Glutamatergic neuron (in vitro differentiated cells): ENCODE measurements at places on chromosomes 6 and 20. TPM values are rescaled to one million over a fixed set of nuclear protein-coding genes. Genes with fewer than 3 reads are reported as not detected.

- H3K27me3 ChIP-seq = no peaks in the 10 kb centered on the region
- no peak overlapping the region for H3K27ac ChIP-seq
- no peak overlapping the region for H3K4me3 ChIP-seq
- no peaks in the 10 kb centered on the region for H3K36me3 ChIP-seq
- no peaks in the 10 kb centered on the region for H3K4me1 ChIP-seq
- no peak for DNase-seq
Measured at GRCh38 chr6:84177241-84177640, 50.2 kb downstream of the CEP162 start.

GRCh38 chr6:135158397-135158796 is 22.7 kb upstream of the MYB start:
- DNase-seq = no peak
- H3K36me3 ChIP-seq = no peaks in the 10 kb centered on the region
- no peak overlapping the region for H3K27ac ChIP-seq
- no peaks in the 10 kb centered on the region for H3K27me3 ChIP-seq
- no peaks in the 10 kb centered on the region for H3K4me1 ChIP-seq
- no peak overlapping the region for H3K4me3 ChIP-seq

GRCh38 chr6:46530896-46531295 is 39.6 kb upstream of the RCAN2 start:
- no peaks in the 10 kb centered on the region for H3K27me3 ChIP-seq
- H3K27ac ChIP-seq = no peak overlapping the region
- H3K4me3 ChIP-seq = no peak overlapping the region
- H3K4me1 ChIP-seq = no peaks in the 10 kb centered on the region

- no peak overlapping the region for H3K27ac ChIP-seq
- H3K36me3 ChIP-seq = no peaks in the 10 kb centered on the region
- DNase-seq = no peak
- peaks cover 4% of the 10 kb centered on the region for H3K27me3 ChIP-seq
Measured at GRCh38 chr6:34583461-34583860, 27.3 kb upstream of the SPDEF start.

DNA sequence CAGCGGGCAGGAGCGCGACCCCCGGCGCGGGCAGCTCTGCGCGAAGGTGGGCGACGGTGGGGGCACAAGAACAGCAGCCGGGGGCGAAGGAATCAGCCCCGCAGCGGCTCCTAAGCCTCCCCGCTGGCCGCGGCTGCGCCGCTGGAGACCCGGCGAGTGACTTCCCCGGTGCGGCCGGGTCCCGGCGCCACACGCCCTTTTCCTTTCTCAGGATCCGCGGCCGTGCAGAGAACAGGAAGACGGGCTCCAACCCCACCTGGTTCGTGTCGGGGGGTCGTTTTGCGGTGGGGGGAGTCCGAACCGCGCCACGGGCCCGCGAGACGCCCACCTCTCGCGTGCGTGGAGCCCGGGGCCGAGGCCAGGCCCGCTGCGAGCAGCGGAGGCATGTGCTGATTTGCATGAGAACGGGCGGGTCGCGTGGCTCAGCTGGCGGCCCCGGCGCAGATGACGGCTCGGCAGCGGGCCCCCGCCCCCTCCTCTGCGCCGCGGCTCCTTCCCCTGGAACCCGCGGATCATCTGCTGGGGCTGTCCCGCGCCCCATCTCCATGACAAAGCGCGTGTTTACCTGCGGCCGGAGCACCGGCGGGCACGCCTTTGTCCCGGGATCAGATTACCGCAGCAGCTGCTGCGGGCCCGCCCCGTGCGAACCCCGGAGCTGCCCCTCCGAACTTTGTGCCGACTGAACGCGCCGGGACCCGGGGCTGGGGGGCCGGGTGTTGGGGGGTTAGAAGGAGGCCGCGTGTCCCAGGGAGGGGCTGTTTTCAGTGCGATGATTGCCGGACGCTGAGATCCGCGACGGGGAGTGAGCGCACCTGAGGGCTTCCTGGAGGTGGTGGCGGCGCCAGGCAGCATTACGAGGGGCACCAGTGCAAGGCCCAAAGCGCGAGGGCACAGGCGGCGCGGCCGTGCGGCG is 4.9 kb upstream of the DLL1 start:
- peaks cover 10% of the 10 kb centered on the region for H3K36me3 ChIP-seq
- H3K27ac ChIP-seq = no peak overlapping the region
- peaks cover 30% of the 10 kb centered on the region for H3K4me1 ChIP-seq
- peaks cover 31% of the 10 kb centered on the region for H3K27me3 ChIP-seq
- DNase-seq = peak; percentile 78

GRCh38 chr6:7730784-7731227 is 4.9 kb downstream of the BMP6 start:
- no peak for DNase-seq
- H3K27me3 ChIP-seq = peaks cover 6% of the 10 kb centered on the region
- no peaks in the 10 kb centered on the region for H3K36me3 ChIP-seq

DNA sequence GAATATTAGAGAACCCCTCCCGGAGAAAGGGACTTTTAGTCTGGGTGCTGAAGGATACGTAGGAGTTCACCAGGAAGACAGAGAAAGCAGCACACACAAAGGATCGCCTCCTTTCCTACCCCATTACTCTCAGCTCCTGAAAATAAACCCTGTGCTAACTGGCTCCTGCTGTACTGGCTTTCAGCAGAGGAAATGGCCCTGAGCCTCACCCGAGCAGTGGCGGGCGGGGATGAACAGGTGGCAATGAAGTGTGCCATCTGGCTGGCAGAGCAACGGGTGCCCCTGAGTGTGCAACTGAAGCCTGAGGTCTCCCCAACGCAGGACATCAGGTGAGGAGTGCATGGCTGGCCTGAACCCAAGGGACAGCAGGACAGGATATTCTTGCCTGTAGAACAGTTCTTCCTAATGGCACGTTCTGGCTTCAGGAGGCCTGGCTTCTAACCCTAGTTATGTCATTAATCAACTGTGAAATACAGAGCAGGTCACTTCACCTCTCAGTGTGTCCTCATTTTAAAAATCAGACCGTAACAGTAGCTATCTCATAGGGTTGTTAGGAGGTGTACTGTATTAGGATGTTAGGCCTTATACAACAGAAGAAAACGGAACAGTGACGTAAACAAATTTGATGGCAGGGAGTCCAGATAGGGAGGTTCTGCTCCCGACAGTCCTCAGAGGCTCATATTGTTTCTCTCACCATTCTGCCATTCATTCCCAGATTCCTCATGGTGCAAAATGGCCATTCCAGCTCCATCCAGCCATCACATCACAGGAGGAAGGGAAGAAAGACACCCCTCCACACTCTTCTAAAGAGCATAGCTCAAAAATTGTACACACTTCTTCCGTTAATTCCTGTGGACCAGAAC is 1.8 kb downstream of the RBCK1 start:
- no peak for DNase-seq
- peak overlapping the region; percentile 33 for H3K27ac ChIP-seq
- H3K27me3 ChIP-seq = peaks cover 14% of the 10 kb centered on the region
- peaks cover 13% of the 10 kb centered on the region for H3K36me3 ChIP-seq
- H3K4me1 ChIP-seq = peaks cover 17% of the 10 kb centered on the region
- peak overlapping the region; percentile 92 for H3K4me3 ChIP-seq

DNA sequence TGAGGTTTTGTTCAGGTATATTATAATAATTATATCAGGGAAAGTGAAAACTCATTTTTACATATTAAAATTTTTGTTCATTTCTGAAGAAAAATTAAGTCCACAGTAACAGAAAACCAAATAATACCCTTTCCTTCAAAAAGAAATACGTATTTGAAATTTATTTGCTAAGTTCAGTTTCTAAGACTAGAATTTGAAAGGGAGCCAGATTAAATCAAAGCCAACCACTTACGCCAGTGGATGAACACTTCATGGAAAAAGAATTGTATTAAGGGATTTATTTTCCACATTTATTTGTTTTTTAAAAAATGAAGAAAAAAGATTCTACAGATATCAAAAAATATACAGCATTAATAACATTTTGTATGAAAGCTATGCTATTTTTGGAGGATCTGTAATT is 654.4 kb downstream of the EYS start:
- no peaks in the 10 kb centered on the region for H3K4me1 ChIP-seq
- no peak overlapping the region for H3K27ac ChIP-seq
- DNase-seq = no peak
- no peak overlapping the region for H3K4me3 ChIP-seq
- H3K27me3 ChIP-seq = no peaks in the 10 kb centered on the region

- peak; percentile 58 for DNase-seq
- H3K36me3 ChIP-seq = no peaks in the 10 kb centered on the region
- H3K4me3 ChIP-seq = peak overlapping the region; percentile 99
- H3K4me1 ChIP-seq = peaks cover 5% of the 10 kb centered on the region
- peak overlapping the region; percentile 11 for H3K27ac ChIP-seq
- H3K27me3 ChIP-seq = peaks cover 12% of the 10 kb centered on the region
Measured at GRCh38 chr6:53794137-53794719, 577 bp upstream of the LRRC1 start.

DNA sequence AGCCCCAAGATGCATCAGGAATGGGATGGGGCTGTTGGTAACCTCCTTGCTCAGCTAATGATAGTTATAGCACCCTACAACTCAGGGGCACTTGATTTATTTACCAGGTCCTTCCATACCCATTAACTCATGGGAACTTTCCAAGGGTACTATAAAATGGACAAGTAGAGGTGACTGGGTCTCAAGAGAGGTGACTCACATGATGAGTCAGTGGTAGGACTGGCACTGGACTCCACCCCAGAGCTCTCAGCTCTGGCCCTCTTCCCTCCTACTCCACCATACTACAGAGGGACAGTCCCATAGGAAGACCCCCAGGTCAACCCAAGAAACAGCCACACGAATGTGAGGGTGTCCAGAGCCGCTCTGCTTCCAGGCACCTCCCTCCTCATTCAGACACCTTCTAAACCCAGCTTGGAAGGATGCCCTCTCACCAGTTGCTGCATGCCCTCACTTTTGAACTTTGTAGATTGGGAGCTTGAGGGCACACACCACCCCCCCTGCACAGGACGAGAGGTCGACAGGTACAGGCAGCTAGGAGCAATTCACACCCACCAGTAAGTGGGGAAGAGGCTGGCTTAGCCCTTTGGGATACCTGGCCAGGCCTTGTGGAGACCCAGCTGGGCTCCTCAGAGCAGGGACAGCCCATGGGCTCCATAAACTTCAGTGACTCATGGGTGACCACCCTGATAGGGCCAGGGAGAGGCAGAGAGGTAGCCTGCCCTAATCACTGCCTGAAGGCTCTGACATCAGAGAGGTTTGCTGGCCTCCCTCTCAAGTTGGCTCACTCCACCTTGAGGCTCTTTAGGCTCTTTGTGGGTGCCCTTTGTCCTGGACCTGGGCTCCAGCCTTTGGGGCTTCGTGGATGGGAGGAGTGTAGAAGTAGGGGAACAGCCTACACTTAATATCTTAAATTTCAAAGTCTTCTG is 81.6 kb upstream of the MLN start:
- no peak for DNase-seq
- H3K27me3 ChIP-seq = peaks cover 5% of the 10 kb centered on the region
- peaks cover 13% of the 10 kb centered on the region for H3K4me1 ChIP-seq
- no peak overlapping the region for H3K27ac ChIP-seq

DNA sequence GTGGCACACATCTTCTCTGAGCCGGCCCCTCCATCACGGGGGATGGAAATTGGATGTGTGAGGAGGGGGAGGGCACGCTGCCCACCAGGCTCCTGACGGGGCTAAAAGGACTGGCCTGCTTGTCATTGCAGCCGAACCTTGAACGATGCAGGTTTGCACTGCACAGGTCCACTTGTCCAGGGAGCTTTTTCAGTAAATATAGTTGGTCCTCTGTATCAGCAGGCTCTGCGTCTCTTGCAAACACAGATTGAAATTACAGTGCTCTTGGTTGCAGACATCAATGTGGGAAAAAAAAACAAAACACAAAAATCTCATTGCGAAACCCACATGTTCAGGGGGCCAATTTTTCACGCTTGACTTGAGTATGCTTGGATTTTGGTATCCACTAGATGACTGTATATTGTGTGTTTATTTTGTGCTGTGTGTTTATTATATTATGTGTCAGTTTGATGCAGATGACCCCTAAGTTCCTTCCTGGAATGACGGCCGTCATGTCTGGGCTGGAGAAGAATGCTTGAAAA is 29.2 kb downstream of the ERMARD start:
- H3K4me1 ChIP-seq = no peaks in the 10 kb centered on the region
- H3K4me3 ChIP-seq = no peak overlapping the region
- peaks cover 19% of the 10 kb centered on the region for H3K36me3 ChIP-seq
- no peak overlapping the region for H3K27ac ChIP-seq
- DNase-seq = no peak

DNA sequence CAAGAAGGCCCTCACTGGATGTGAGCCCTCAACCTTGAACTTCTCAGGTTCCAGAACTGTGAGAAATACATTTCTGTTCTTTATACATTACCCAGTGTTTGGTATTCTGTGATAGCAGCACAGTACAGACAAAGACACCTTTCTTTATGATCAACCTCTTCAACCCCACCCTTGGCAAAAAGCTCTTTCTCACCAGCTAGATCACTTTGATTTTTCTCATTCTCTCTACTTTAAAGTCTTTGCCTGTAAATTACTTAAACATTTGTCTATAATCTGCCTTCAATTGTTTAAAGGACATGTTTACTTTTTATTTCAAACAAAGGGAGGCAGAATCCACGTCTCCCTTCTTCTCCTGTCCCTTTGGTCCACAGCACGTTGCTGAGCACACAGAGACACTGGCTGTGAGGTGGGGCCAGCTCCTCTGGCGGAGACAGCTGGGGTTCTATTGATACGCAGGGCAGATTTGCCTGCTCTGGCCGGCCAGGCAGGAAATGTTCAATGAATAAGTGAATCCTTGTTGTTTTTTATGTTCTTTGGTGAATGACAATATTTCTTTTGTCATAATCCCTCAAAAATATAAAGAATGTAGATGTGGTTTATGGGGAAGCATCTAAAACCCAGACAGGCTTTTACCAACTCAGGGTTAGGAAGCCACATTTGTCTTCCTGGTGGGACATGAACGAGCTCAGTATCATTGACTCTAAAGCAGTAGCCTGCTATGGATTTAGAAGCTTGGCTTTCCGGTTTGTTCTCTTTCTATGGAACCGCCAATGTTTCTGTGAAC is 52.9 kb downstream of the NEDD9 start:
- H3K4me1 ChIP-seq = peaks cover 3% of the 10 kb centered on the region
- no peak for DNase-seq
- H3K27ac ChIP-seq = no peak overlapping the region
- H3K36me3 ChIP-seq = no peaks in the 10 kb centered on the region

Gene POM121L2
- not detected for total RNA-seq

Gene KCNK16
- total RNA-seq = not detected

Gene UNC5CL
- 1.0 TPM for total RNA-seq

Gene GSTA2
- not detected for total RNA-seq

Gene CLVS2
- 18.6 TPM for total RNA-seq

Gene CAP2
- 24.4 TPM for total RNA-seq

Gene PHF10
- 21.2 TPM for total RNA-seq

Gene ZCCHC3
- 15.3 TPM for total RNA-seq

Gene TUBB2B
- 1,777 TPM for total RNA-seq
